ENCODE measurements at places on chromosomes 2 and 18.

- no peak for DNase-seq
Observed at GRCh38 chr2:137987011-137987410, 22.7 kb downstream of the HNMT start.

DNA sequence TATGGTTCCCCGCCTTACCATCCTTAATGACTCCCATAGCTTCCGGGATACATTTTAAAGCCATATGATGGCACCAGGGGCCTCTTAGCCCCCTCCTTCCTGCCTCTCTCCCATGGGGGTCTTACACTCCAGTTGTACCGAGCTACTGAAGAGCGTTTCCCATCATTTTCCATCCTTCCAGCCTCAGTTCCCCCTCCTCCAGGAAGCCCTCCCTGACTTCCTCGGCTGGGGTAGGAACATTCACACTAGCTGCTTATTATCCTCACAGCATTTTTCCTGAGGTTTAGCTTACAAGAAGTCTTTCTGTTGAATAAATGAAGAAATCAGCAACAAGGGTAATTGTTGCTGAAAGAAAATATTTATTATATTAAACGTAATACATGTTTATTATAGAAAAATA is 41.1 kb downstream of the LRRFIP1 start:
- DNase-seq: no peak

DNA sequence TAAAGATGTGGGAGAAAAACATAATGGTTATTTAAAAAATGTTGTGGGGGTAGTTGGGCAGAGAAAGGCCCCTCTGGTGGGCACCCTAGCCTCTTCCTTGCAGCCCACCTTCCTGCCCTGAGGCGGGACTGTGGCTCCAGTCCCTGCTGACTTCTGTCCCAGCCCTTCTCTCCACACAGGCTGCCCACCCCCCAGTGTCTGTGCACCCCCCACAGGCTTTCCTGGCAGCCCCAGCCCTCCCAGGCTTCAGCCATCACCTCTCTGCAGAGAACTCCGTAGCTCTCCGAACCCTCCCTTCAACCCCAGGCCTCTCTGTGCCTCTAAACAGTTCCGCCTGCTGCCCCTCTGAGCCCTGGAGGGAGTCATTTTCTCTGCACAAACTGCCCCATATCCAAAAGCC is 75.4 kb downstream of the DYSF start:
- no peak for DNase-seq

GRCh38 chr2:10604604-10605003 is 85.2 kb downstream of the NOL10 start:
- DNase-seq: no peak

DNA sequence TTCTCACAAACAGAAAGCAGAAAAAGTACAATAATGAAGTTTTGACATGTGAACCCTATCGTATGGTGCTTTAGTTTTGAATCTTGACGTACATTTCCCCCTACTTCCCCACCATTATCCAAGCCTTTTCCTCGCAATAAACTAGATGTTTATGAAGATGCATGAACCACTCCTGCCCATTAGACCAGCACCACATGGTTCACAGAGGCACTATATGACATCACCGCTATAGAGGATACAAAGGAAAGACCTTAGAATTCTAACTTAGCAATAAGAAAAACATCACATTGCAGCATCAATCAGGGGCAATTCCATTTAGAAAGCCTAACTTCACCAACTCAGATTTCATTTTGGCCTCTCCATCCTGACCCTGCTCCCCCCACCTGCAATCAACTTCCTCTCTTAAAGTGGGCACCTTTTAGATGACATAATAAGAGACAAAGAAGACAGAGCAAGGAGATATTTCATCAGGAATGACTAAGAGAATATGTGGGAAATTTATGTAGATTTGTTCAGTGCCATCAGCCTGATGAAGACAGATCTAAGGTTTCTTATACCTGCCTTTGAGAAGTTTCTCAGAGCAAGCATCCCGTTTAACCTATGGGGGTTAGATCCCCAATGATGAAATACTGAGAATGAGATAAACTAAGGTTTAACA is 124.9 kb downstream of the PIGN start:
- DNase-seq: no peak

Measured in activated naive CD4-positive, alpha-beta T cell (primary cell).